Tibial artery (tissue), 4 donors: ENCODE measurements at places on chromosomes 6 and 20.

DNA sequence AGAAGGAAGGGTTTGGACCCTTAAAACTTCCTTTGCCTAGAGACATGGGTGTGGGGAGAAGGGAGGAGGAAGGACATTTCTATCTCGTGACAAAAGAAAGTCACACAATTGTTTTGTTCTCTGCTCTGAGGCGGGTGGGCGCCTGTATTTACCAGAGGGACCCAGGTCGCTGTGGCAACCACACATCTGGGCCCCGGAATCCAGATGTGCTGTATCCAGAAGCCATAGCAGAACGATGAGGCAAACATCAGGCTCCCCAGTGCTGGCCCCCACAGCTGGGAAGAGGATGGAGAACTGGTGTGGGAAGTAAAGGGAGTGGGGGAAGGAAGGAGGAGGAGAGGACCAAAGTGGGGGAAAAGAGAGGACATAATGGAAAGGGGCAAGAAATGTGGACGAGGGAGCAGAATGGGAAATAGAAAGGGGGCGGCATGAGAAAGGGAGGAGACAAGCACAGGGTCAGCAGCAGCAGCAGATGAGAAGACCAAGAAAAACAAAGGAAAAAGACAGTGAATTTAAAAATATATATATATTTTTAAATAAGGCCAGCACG, 3.4 kb upstream of the TNXB start:
- DNase-seq = no peak

DNA sequence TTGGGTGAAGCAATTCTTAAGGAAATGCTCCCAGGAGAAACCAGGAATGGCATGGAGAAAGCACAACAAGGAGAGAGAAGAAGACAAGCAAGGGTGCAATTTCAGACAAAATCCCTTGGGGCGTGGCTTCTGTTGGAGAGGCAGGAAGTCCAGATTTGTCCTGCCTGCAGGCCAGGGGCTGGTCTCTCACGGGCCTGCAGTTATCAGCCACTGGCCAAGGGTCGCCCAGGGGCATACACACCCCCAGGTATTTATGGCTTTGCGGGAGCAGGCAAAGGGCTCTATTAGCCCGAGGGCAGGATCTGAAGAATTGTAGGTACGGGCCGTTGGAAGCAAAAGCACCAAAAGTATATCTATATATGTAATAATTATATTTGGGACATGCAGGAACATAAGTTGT, 87.7 kb downstream of the IYD start:
- no peak for DNase-seq

- DNase-seq = no peak
Measured at GRCh38 chr6:116390581-116390980, 19.8 kb downstream of the DSE start.

- no peak for DNase-seq
Measured at GRCh38 chr6:167796192-167796981, 30.3 kb upstream of the AFDN start.

GRCh38 chr20:62088258-62089127, 22.8 kb upstream of the TAF4 start:
- DNase-seq = no peak

GRCh38 chr6:43120101-43120763, 44.1 kb downstream of the PTK7 start:
- DNase-seq = no peak

GRCh38 chr6:109225946-109226345, 130.6 kb downstream of the CEP57L1 start:
- no peak for DNase-seq

DNA sequence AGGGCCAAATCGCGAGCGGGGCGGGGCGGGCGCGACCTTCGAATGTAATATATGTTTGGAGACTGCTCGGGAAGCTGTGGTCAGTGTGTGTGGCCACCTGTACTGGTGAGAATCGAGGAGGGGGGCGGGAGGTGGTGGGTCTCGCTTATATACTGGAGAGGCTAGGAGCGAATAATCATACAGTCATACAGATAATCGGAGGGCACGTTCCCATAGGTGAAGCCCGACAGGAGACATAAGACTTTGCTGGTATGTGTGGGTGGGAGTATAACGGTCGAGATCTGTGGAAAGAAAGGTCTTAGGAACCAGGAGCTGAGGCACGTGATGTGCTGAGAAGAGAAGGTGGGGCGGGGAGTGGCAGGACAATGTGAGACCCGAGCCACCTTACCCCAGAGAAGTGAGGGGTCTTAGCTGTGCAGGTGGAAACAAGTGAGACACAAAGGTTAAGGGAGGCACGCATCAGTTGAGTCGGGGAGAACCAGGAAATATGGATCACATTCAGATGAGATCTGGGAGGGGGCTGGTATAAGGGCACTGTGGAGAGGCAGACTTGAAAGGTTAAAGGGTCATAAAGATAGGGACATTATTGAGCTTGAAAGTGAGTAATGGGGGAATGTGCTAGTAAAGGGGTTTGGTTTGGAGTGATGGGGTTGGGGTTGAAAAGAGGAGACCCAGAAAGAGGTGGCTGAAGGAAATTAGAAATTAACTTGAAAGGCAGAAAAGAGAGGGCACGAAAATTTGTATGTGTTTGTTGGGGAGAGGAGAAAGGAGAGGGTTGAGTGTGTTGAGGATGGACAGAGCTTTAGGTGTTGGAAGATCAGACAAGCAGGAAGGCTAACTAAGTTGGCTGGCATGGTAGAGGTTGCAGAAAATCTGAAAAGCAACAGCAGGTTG, 589 bp downstream of the RNF5 start:
- DNase-seq = no peak

GRCh38 chr6:46220352-46221221, 49.8 kb upstream of the ENPP5 start:
- no peak for DNase-seq

GRCh38 chr6:107660839-107661238, 163.3 kb downstream of the SCML4 start:
- DNase-seq = no peak

GRCh38 chr6:132354517-132355167, 46.6 kb downstream of the MOXD1 start:
- peak; percentile 64 for DNase-seq

GRCh38 chr6:107713563-107713962, 110.5 kb downstream of the SCML4 start:
- no peak for DNase-seq

- no peak for DNase-seq
Measured at GRCh38 chr6:37145443-37145842, 24.5 kb upstream of the PIM1 start.

- DNase-seq = no peak
Measured at GRCh38 chr20:24488800-24489175, 19.4 kb downstream of the SYNDIG1 start.

- DNase-seq = no peak
Measured at GRCh38 chr6:125354649-125355048, 52.9 kb upstream of the HDDC2 start.

GRCh38 chr20:14470977-14471661, 133.7 kb upstream of the FLRT3 start:
- no peak for DNase-seq

- no peak for DNase-seq
Measured at GRCh38 chr6:133590814-133591213, 298.1 kb upstream of the TCF21 start.

DNA sequence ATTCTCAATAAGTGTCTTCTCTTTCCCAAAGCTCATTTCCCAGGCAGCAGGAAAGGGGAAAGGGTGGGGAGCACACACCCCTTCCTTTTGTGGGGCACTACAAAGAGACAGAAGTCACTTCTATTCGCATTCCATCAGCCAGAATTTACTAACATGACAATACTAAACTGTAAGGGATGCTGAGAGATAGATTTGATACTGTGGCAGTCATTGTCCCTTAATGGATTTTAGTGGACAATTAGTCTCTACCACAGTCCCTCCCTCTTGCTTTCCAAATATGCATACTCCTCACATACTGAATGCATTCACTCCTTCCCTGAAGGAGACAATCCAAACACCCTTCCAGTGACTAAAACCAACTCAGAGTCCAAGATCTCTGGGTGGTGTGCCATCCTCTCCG, 50.5 kb downstream of the ABRACL start:
- no peak for DNase-seq

DNA sequence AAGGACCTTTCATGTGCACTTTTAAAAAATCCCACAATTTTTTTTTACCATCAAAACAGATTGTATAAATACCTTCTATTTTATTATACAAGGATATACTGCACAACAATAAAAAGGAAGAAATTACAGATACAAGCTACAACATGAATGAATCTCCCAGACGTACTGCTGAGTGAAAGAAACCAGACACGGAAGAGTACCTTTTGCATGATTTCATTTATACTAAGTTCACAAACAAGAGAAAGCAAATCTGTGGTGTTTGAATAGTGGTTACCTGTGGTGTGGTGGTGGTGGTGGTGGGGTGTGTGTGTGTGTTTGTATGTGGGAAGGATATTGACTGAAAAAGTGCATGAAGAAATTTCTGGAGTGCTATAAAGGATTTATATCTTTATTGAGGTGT, 6.8 kb upstream of the PLCB4 start:
- no peak for DNase-seq

DNA sequence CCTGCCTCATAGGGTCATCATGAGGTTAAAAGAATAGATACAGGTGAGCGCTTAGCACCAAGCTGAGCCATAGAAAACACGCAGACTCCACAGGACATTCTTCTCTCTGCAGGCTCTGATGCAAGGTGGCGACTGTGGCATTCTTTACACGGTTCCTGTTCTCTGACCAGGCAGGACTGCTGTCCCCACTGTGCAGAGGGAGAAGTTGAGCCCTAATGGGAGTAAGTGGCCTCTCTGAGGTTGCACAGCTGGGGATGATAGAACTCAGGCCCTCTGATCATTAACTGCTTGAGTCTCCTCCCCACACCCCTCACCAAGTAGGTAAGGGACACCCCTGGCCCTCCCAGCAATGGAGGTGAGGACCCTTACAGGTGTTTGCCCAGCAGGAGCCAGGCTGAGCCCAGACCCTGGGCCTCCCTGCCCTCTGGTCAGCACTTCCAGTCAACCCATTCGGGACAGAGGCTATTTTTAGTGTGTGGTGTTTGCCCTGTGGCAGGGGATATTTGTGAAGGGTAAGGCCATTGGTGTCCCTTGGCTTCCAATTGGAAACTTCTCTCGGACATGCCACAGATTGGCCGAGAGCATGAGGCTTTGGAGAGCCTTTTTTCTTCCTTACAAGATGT, 116.8 kb downstream of the VEGFA start:
- DNase-seq = no peak

DNA sequence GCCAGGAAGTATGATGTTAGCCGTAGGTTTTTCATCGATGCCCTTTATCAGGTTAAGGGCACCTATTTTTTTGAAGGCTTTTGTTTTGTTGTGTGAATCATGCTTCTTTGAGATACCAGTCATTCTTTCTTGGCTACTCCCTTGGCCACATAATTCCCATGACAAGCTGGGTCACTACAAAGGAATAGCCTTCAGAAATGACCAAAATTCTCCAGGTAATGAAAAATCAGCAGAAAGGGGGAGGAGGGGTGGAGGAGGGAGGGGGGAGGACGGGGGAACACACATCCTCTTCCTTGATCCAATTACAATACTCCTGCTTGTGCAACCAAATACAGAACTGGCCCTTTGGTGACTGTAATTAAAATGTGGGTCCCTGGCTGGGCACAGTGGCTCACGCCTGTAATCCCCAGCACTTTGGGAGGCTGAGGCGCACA, 21.7 kb upstream of the TGM2 start:
- no peak for DNase-seq

DNA sequence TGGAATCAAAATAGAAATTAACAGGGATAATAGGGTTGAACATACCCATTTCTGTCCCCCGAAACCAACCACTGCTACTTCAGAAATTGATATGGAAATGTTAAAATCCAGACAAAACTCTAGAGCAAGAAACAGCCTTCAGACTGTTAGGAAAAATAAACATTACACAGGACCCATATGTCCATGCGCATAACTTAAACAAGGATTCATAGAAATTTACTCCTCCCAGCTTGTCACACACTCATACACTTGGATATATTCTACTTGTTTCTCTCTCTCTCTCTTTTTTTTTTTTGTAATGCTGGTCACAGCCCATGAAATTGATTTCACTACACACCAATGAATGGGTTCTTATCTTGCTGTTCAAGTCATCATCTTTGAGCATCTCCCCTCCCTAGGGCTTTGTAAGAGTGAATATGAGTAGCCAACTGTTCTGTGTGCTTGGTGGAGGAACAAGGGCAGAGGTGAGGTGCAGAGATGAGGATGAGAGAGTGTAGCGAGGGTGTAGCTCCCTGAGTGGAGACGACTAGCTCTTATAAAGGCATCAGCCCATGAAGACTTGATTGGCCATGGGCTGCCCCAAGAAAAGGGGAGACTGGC, 61.8 kb upstream of the MLN start:
- no peak for DNase-seq

DNA sequence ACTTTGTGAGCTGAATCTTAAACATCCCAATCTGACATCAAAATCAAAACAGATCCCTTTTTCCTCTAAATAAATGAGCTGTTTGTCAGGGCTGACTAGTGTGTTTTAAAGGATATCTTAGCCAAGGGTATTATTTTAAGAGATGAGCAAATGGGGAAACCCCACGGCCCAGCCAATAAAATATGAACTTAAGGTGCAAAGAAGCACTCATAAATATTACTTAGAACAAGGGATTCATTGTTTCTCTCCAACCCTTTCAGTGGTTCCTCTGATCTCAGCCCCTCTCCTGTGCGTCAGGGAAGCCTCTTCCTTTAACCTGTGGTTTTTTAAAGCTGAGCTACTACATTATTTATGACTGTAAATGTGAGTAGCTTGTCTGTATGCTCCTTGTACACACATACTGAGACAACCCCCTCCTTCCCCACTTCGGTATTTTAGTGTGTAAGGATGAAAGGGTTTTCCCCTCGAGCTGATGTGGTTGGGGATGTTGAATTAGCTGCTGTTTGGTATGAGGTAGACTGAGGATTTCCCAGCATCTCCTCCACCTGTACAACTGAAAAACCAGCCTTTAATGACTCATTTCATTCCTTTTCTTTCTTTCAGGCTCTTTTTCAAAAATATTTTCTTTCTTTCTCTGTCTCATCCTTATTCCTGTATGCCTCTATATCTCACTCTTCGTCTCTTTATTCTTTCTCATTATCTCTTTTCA, 6.5 kb downstream of the BMP5 start:
- DNase-seq = no peak

DNA sequence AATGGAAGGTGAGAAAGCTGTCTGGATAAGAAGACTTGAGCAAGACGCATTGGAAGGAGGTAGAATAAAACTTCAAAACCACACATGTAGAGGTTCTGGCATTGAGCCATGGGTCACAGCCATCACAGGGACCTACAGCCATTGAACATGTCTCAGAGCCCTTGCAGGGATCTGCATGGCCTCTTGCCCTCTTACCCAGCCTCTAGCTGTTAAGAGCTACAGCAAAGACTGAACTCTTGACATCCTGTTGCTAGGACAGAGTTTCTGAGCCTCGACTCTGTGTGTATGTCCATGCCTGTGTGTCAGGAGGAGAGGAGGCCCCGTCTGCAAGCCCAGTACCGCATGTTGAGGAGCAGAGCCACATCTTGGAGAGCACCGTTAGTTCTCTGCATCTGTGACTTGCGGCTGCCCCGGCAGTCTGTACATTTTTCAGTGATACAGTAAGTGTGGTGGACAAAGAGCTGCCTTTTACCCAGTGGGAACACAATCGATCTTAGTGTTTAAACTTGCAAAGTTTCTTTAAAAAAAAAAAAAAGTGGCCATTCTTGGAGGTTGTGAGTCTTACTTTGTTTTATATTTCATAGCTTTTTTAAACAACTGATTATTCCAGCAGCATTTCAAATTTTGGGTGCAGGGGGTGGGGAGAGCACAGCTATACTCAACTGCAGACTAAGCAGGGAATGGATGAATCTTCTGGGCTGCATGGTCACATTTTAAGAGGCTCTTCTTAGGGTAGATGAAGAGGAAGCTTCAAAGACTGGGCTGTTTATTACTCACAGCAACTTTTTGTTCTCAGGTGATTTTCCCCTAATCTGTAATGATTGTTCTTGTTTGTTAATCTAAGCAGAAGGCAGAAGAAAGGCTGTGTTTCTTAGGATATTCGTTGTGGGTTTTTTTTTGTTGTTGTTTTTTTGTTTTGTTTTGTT, 88.5 kb downstream of the TBC1D7 start:
- DNase-seq = no peak
